ENCODE measurements at places on chromosomes 1 and 21.

- no peak for DNase-seq
Observed at GRCh38 chr1:202011994-202012393, 1.6 kb downstream of the ELF3 start.

DNA sequence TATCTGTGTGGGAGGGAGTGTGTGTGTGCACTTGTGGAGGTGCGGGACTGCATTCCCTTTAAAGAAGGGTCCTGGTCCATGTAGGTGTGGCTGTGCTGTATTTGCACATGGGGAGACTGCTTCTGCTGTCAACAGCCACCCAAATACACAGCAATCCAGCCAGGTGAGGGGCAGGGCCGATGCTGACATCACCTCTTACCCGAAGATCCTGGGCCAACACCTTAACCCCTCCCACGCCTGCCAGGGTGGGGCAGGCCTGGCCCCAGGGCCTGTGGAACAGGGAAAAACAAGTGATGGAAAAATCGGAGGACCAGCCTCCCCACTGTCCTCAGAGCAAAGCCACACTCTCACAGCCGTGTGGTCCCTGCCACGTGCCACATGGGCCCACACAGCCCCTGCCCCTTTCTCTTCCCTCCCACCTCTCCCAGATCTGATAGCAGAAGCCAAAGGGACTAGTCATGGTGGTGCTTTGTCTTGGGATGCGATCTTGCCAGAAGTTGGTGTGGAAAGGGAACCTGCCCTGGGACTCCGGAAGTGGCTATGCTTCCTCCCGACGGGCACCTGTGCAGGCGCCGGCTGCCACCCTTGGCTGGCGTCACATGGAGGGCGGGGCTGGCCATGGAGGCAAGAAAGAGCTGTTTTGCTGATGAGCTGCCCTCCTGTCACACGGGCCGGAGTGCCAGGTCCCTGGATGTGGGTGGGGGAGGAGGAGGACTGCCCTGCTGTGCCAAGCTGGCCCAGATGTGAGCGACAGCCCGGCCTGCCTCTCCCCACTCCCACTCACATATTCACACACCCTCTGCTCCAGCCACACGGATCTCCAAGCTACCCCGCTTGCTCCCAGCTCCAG, 7.8 kb upstream of the CASZ1 start:
- DNase-seq, result no peak

- no peak for DNase-seq
Observed at GRCh38 chr1:182598296-182598695, 5.9 kb downstream of the RGS16 start.

DNA sequence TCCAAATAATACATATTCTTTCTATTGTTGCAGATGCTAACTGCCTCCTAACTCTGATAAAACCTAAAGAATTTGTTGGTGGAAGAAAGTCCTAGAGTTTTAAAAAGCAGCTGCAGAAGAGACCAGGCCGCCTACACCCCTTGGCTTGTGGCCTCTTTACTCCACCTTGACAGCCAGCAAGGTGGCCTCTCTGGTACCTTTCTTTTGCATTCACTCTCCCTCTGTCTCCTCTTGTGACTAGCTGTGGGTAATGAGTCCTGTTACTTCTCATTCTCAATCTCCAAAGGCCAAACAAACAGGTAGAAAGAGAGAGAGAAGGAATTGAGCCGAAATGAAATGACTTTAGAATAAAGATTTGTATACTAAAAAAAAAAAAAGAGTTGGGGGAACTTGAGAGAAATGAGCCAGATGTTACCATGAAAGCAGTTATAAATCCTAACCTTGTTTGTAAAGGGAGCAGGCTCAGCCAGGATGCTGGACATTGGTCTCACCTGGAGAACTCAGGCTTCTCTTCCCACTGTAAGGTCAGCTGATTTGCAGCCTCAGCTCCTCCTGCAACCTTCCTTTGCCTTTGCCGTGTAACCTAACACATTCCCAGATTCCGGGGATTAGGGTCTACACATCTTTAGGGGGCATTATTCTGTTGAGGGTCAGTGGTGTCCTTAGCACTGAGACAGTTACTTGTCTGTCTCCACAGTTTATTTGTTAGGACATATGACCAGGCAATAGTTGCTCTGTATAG, 164.1 kb upstream of the IRF2BP2 start:
- no peak for DNase-seq

DNA sequence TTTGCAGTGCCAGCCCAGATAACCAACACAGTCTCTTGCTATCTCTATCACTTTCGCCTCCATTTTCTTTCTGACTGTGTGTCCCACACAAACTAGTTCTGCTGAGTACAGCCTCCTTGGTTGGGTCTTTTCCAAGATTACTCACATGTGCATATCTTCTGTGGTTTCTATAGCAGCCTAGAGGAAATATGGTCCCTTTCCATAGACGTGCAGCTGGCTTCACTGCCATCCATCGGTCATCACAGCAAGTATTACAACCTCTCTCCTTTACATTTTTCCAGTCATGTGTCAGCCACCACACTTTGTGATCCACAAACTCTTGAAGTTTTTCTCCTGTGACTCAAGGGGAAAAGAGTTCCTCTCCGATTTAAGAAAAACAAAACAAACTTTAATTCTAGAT, 893.4 kb upstream of the ADGRL4 start:
- no peak for DNase-seq

DNA sequence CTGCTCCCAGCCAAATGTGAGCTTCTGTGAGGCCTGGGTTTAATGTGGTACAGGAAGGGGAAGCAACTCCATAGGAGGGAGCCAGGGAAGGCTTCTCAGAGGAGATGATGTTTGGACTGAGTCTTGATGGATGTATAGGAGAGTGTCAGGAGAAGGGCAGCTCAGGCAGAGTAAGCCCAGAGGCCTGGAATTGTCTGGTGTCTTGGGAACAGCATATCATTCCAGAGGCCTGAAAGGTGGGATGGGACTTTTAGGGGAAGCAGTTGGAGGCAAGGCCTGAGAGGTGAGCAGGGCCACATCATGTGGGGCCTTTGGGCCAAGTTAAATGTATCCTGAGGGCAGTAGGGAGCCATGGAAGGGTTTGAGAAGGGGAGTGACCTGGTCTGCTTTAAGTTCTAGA, 148.6 kb upstream of the WNT4 start:
- no peak for DNase-seq

GRCh38 chr1:44170281-44170823, 28.9 kb upstream of the KLF18 start:
- no peak for DNase-seq

DNA sequence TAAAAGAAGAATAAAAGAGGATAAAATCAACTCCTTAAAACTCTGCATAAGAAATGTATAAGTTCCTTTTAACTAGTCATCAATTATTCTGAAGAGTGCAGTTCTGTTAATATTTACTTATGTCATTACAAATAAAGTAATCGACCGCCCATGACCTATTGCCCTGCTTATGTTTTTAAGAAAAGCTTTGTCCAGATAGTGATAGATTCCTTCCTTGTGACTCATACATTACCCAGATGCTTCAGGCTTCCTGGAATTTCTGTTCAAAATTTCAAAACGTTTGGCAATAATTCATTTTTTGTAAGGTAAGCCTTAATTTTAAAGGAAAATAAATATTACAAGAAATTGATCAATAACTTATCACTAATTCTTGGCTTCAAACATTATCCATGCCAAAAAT, 918.2 kb upstream of the ADGRL2 start:
- DNase-seq, result no peak

DNA sequence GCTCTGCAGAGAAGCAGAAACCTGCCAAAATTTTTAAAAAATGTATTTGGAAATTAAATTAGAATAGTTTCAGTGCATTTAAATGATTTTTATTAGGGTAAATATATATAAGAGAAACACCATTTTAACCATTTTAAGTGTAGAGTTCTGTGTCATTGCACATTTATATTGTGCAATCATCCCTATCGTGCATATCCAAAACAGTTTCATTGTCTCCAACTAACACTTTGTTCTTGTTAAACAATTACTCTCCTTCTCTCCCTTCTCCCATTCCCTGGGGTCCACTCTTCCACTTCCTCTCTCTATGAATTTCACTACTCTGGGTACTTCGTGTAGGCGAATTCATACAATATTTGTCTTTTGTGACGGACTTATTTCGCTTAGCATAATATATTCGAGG, 6.0 kb upstream of the OR2L8 start:
- DNase-seq, result no peak

DNA sequence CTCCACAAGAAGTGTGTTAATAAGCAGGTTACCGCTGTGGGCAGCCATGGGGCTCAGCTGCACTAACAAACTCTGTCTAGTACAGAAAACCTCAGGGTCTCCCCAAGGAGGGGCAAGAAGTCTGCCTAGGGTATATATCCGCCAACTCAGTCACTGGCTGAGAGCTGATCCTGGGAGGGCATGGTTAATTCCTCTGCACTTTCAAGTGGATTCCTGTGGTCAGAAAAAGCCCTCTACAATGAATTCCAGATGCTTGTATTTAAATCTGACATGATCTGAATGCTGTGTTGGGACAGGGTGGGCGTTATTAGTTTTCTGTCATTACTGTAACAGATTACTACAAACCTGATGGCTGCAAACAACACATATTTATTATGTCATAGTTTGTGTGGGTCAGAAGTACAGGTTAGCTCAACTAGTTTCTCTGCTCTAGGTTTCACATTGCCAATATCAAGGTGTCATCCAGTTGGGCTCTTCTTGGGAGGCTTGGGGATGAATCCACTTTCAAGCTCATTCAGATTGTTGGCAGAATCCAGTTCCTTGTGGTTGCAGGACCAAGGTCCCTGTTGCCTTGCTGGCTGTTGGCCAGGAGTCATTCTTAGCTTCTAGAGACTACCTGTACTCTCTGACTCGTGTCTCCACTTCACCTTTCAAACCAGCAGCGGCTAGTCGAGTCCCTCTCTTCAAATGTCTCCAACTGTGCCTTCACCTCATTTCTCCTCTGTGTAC, 8.0 kb upstream of the SELE start:
- DNase-seq, result no peak

- DNase-seq, result no peak
Observed at GRCh38 chr1:53327182-53327913, 522 bp downstream of the LRP8 start.

GRCh38 chr1:154584267-154584994, 16.9 kb downstream of the CHRNB2 start:
- DNase-seq, result no peak

DNA sequence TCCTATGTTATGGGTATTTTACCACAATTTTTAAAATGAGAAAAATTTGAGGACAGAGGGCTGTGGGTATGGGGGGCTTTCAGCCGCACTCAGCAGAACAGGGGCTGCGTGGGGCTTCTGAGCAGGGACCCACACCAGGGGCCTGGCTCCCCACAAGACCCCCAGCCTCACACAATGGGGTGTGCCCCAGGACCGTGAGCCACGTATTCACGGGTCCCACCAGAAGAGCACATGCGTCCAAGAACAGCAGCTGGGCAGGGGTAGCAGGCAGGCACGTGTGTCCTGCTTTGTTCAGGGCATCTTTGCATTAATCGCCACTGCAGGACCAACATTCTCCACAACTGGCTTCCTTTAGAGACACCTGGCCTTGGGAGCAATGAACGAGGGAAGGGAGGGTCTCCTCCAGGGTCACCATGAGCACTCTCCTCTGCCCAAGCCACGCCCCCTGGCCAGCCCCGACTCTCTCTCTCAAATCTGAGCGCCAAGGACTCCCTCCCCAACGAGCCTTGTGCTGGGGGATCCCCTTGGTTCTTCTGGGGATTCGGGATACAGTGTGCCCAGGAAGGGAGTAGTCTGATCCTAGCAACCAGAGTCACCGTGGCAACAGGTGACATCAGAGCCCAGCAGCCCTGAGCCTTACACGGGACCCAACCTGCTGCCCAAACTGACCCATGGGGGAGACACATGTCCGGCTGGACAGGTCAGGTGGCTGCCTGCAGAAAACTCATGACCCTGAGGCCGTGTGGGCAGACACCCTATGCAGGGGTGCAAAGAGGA, 7.4 kb upstream of the ARF1 start:
- DNase-seq, result peak; percentile 49

- DNase-seq, result no peak
Observed at GRCh38 chr1:244067893-244068292, 16.8 kb downstream of the ZBTB18 start.

- peak; percentile 91 for DNase-seq
Observed at GRCh38 chr1:42173155-42173933, 8.8 kb upstream of the GUCA2A start.

GRCh38 chr1:210631399-210631798, 302.7 kb downstream of the HHAT start:
- DNase-seq, result no peak

- DNase-seq, result peak; percentile 73
Observed at GRCh38 chr1:235068158-235069121, 60.2 kb downstream of the TOMM20 start.

- DNase-seq, result no peak
Observed at GRCh38 chr1:93658188-93658587, 23.4 kb downstream of the BCAR3 start.

GRCh38 chr1:33424610-33425009, 6.3 kb downstream of the PHC2 start:
- no peak for DNase-seq

DNA sequence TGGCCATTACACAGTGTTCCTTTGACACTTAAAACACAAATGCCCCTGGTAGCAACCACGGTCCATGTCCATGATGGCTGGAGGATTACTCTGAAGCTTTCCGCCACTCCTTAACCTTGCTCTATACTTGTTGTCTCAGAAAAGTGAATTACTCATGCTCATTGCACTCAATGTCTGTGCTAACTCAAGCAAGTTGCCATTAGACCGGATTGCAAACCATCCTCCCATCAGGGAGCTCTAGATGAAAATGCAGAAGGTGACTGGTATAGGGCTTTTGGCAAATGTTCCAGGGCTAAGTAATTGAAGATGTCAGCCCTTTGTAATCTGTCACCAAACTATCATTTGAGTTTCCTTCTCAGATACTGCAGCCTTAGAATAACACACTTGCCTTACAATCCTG, 1288.3 kb upstream of the B3GALT2 start:
- no peak for DNase-seq

DNA sequence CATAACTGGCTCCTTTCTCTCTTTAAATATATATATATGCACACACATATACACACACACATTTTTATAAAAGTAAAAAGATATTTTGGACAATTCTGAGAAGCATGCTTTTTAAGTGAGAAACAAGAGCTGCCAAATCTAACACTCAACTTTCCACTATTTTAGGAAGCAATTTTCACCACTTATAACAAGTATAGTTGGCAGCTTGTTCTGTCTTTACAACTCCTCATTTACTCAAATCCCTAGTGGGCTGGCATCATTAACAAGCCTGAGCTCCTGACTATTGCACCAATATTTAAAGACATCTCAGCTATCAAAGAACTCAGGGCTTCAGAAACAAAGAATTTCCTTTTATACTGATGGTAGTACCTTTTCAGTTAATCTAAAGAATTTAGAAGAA, 76.6 kb downstream of the RAB3GAP2 start:
- DNase-seq, result no peak
